Umbilical cord (tissue), 2 donors: ENCODE measurements at places on chromosomes 2 and 18.

DNA sequence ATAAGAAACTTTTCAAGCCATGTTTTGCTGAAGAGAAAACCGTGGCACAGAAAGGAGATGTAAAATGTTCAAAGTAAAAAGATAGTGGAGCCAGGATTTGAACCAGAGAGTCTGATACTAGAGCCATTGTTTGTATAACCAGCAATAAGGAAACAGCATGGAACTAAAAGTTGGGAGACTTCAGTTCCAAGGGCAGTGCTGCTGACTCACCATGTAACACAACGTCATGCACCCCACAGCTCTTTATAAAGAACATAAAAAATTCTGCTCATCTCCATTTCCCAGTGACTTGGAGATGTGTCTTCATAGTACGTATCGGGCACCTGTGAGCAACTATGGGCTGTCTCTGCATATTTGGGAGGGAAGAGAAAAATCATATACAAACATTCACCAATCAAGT is 353.0 kb upstream of the PIK3C3 start:
- DNase-seq: no peak

- no peak for DNase-seq
Measured at GRCh38 chr2:135657806-135658582, 83.7 kb upstream of the UBXN4 start.

DNA sequence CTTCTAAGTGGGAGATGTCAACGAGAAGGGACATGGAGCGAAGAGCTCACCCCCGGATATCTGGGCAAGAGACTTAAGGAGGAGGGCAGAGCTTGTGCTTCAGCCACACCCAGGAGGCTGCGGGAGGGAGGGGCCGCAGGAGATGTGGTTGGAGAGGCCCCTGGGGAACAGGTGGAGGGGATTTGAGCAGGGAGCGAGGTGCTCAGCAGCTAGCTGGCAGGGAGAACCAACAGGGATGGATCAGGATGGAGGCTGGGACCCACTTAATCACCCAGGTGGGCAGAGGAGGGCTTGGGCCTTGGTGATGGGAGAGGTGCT is 78.3 kb downstream of the MBP start:
- DNase-seq: no peak

DNA sequence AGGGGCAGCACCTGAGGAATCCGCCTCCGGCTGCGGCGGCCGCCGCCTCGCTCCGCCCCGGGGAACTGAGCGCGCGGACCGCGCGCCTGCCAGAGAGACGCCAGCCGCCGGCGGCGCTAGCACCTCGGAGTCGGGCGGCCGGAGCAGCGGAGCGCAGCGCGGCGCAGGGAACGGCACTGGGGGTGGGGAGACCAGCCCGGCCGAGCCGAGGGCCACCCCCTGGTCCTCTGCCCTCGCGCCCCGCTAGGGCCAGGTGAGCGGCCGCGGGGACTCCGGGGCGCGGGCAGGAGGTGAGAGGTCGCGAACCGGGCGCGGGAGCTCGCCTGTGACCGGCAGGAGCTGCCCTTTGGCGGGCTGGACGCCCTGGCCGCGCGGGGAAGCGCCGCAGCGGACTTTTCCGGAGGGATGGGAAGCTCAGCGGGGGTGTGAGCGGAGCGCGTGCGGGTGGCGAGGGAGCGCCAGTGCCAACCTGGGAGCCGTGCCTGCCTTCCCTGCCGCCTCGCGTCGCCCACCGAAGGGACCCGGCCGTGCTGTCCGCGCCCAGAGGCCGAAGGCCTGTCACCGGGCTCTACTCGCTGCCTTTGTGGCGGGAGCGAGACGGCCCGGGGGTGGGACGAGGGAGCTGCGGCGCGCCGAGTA is at the start of gene GREB1L:
TSS of gene GREB1L (plus strand) at position 92 of the 639 bp plus-strand sequence. CDS start 141,287 bp downstream, outside the sequence.
- peak; percentile 68 for DNase-seq

- no peak for DNase-seq
Measured at GRCh38 chr2:155643056-155643775, 689.3 kb downstream of the NR4A2 start.

DNA sequence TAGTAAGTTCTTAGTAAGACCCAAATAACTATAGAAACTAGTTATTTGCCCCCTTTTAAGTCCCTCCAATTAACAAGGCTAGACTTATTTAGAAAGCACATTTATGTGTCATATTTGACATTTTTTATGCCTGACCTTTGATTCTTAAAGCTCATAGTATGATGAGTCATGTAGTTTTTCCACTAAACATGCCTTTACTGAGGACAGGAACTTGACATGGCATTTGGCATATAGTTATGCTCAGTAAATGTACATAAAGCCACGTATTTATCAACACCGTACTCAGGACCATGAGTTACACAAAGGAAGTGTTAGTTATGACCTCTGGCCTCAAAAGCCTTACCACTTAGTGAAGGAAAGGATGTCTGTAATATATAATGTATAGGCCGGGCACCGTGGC is 78.9 kb downstream of the GNAL start:
- DNase-seq: peak; percentile 17

DNA sequence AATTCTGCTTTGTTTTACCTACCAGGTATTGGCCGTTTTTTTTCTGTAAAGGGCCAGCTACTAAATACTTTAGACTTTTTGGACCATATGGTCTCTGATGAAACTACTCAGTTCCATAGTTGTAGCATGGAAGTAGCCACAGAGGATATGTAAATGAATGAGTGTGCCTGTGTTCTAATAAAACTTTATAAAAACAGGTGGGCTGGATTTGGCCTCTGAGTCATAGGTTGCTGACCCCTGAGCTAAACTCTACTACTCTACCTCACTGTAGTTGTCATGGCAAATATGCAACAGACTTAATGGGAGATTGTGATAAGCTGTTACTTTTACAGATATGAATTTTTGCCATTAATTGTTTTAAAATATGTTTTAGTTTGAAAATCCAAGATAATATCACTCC is 19.7 kb downstream of the CLIP4 start:
- no peak for DNase-seq

DNA sequence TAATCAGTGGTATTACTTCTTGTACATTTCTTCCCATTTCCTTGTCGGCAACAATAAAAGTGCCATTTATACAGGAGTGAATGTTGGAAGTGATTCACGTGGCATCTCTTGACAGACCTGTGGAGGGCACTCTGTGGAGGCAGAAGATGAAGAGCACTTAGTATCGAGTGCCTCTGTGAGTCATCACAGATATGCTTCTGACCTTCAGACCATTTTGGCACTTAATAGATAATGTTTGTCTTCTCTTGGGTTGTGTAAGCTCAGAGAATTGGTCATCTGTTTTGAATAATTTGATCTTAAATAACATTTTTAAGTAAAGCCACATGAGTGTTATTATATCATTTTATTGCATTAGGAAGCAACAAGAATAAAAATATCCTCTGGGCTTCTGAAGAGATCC is 305.5 kb downstream of the PTPRM start:
- no peak for DNase-seq

GRCh38 chr18:79326413-79327198 is 69.1 kb upstream of the NFATC1 start:
- no peak for DNase-seq

DNA sequence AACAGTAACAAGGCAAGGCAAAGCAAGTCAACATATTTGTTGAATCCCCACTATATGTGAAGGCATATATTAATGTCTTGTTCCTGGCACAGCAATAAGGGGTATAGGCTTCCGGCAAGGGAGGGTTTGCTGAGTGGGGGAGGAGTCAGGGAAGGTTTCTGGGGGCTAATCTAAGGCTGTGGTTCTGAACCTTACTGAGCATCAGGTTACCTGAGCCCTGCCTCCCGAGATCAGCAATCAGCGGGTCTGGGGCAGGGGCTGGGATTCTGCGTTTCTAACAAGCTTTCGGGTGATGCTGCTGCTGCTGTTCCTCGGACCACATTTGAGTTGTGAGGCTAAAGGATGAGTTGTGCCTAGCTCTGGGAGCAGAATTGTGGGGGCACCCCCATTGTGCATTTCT is 401.7 kb upstream of the SPRED2 start:
- no peak for DNase-seq

GRCh38 chr18:48798334-48799245 is 152.2 kb downstream of the SMAD7 start:
- peak; percentile 43 for DNase-seq

GRCh38 chr2:174180165-174180724 is 68.1 kb downstream of the OLA1 start:
- DNase-seq: peak; percentile 3

DNA sequence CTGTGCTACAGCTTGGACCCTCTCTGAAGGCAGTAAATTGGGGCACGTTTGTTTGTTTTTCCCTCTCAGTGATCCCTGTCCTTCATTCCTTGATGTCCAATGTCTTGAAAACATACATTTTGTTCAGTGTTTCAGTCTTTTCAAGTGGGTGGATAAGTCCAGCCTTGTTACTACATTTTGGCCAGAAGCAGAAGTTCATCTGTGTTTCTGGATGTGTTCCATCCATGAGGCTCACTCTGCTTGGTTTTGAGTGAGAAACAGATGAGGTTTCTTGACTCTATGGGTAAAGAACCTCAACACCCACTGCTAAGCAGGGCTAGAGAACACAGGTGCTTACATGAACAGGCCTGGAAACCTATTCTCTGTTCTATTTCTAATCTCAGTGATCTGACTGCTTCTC is 74.5 kb upstream of the RFX8 start:
- DNase-seq: no peak

- no peak for DNase-seq
Measured at GRCh38 chr2:231041061-231041689, 3.9 kb downstream of the C2orf72 start.

GRCh38 chr2:36245651-36246050 is 109.9 kb upstream of the CRIM1 start:
- no peak for DNase-seq

- DNase-seq: no peak
Measured at GRCh38 chr2:136183097-136183496, 65.1 kb upstream of the CXCR4 start.

- no peak for DNase-seq
Measured at GRCh38 chr2:212556296-212556695, 17.7 kb upstream of the ERBB4 start.

DNA sequence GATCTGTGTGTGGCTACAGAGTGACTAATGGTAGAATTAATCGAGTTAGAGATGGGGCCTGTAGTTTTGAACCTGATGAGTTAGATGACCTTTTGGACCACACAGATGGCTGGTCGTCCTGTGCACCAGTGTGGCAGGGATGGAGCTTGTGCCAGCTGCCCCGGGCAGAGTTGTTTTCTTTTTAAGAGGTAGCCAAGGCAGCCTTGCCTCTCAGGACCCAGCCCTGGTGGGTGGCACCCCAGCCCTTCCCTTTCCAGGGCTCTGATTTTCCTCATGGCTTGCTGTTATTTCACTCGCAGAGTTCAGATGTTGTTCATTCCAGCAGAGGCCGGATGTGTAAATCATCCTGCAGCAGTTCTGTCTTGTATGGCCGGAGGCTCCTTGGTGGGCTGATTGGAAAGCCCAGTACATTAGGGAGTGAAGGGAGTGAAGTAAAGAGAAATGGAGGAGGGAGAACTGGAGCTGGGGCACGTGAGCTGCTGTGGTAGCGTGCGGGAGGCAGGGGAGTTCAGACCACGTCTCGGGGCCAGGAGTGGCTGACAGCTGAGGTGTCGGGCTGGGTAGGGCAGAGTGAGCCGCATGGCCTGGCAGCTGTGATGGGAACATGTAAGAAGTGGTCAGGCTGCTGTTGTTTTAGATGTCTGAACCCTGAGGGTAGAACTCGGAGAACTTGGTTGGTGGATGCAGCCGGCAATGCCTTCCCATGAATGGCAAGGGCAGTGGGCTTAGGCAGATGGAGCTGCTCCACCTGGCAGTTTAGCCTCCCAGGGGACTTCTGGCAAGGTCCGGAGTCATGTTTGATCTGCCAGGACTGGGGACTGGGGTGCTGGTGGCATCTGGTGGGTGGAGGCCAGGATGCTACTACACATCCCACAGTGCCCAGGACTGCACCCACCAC is 28.8 kb downstream of the ASAP2 start:
- DNase-seq: peak; percentile 78

- DNase-seq: no peak
Measured at GRCh38 chr2:158313734-158314133, 142.8 kb downstream of the CCDC148 start.

DNA sequence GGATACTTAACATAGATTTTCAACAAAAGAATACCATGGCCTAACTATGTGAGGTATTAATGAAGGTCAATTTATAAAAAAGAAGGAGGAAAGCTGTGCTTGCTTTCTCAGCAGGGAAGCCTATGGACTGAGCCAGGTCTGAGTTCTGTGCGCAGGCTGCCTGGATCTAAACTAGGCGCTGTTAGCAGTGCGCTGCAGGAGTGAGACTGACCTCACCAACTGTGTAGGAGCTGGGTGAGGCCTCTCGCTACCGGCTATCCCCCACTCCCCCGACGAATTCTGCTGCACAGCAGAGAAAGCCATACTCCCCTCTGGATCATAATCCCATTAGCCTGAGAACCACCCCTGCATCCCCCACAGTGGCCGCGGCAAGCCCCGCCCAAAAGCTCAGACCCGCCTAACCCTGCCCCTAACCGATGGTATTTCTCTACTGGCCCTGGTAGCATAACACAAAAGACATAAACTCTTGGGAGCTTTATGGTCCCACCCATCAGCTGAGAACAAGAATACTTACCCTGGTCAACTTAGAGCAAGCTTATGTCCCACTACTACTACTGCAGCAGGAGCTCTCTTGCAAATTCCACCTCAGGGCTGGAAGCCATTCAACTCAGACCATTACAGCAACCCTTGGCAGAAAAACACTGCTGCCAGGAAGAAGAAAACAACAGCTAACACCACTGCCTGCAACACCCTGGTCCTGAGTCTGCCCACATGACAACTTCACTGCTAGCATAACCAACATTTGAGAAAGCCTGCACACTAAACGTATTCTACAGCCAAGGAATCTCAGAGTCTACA is 28.0 kb downstream of the SULT1C2 start:
- DNase-seq: peak; percentile 30

DNA sequence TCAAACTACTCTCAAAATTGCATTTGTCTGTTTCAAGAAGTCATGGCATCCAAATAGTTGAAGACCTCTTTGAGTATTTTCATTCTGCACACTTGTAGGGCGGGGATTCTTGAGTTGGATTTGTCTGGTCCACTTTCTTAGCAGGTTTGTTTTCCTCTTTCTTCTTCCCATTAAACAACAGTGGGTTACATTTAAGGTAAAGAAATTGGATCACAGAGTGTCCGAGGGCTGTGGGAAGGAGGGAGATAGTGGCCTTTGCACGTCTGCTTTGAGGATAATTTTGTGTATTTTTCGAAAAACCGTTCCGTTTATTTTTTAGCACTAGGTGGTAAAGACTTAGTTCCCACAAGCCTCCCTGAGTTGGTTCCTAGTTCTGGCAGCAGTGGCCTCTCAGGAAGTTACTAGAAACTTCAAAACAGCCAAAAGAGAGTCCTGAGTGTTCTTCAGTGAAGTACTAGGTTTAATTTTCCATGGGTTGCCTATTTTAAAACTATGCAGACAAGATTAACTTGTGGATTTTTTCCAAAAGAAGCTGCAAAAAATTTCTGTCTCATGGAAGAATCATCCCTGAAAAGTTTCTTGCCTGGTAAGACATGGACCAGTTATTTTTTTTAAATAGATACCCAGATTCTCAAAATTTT is 107.9 kb downstream of the CDC42EP3 start:
- no peak for DNase-seq
